ENCODE measurements at places on chromosomes 6 and 20.

- DNase-seq, result no peak
These were observed 101.9 kb upstream of the NAA20 start for GRCh38 chr20:19915111-19915798.

GRCh38 chr6:115071962-115072361, 729.1 kb upstream of the HS3ST5 start:
- DNase-seq, result no peak

- DNase-seq, result no peak
These were observed 544 bp upstream of the HLA-C start for GRCh38 chr6:31272436-31272835.

- DNase-seq, result no peak
These were observed 90.6 kb upstream of the TOP1 start for GRCh38 chr20:40938020-40938419.

DNA sequence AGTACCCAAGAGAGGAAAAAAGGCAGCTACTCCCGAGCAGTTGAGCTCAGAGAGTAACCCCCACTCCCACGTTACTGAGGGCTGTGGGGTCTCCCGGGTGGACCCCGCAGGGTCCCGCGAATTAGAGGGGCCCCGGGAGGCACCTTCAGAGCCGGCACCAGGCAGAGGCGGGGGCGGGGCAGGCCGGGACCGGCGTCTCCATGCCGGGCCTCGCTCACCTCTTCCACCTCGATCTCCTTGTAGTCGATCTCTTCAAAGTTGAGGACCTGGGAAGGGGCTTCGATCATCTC, 381 bp downstream of the MAP3K7 start:
- no peak for DNase-seq

GRCh38 chr20:32115211-32115767, 5.8 kb downstream of the TM9SF4 start:
- no peak for DNase-seq

DNA sequence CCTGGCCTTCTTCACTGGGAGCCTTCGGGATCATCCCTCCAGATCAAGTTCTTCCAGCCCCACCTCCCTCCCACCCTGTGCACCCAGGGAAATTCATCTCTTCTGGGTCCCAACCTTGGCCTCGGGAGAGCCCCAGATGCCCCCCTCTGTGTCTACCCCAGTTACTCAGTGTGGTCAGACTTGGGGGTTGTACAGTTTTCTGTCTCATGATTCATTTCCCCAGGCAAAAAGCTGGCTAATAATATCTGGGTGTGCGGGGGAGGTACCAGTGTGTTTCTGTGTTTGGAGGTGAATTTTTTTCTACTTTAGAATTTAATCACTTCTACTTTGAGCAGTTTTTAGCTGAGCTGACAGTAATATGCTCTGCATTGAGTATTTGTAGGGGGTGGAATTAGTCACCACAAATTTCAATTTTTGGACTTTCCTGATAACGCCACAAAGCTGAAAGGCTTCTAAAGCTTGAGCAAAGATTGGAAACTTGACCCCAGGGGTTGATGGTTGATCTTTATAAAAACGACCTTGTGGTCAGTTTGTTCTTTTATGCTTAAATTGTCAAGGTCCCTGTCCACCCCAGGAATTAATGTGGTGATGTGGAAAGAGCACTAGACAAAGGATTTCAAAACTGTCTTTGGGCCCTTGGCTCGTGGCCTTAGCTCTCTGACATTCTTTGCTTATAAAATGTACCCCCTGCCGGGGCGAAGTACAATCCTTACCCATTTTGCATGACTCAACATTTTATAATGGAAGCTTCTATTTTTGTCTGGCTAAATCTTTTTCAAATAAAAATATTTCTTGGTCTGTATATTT, 284.7 kb upstream of the TAB2 start:
- DNase-seq, result no peak

GRCh38 chr20:40080041-40080652, 608.9 kb downstream of the MAFB start:
- DNase-seq, result no peak

- no peak for DNase-seq
These were observed 20.6 kb downstream of the EDN3 start for GRCh38 chr20:59320854-59321647.

- no peak for DNase-seq
These were observed 148.1 kb downstream of the ZFAND3 start for GRCh38 chr6:37967651-37968050.

DNA sequence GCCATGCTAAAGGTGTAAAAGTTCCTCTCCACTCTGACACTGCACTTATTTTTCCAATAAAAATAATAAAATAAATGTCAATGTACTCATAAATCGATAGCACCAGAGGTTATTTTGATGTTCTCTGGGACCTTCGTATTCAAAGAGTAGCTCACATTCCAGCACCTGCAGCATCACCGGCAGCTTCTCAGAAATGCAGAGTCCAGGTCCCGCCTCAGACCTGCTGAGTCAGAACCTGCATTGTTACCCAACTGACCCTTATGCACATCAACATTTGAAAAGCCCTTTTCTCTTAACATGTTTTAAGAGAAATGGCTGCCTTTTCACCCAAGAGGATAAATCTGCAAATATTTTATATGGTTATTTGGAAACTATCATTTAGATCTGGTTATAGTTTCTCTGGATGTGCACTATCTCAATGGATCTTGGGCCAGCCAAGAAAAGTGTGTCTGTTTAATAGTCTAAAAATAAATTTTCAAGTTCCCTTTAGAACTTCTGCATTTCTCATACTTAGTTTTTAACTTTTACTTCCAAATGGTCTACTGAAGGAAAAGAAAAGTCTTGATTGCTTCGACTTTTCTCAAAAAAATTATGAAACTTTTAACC, 216.2 kb upstream of the PRDM1 start:
- no peak for DNase-seq

- no peak for DNase-seq
These were observed 7.5 kb downstream of the TAPBP start for GRCh38 chr6:33306356-33306755.

- DNase-seq, result no peak
These were observed 56.7 kb downstream of the ATXN1 start for GRCh38 chr6:16704401-16705045.

GRCh38 chr6:15184441-15184861, 61.4 kb upstream of the JARID2 start:
- no peak for DNase-seq

DNA sequence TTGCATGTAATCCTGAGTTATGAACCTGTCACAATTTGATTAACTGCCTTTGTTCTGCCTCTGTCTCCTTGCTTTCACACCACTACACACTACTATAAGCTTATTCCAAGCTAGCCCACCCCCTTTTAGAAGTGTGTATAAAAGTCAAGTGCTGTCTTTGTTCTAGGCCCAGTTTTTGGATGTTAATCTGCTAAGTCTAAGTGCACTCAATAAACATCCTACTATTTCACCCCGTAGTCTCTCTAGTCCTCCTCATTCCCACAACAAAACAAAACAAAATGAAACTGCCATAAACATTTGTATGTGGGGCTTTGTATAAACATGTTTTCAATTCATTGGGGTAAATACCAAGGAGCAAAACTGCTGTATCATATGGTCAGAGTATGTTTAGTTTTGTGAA, 16.1 kb upstream of the SPACA1 start:
- no peak for DNase-seq

- no peak for DNase-seq
These were observed 83.5 kb downstream of the ZHX3 start for GRCh38 chr20:41234041-41234440.

DNA sequence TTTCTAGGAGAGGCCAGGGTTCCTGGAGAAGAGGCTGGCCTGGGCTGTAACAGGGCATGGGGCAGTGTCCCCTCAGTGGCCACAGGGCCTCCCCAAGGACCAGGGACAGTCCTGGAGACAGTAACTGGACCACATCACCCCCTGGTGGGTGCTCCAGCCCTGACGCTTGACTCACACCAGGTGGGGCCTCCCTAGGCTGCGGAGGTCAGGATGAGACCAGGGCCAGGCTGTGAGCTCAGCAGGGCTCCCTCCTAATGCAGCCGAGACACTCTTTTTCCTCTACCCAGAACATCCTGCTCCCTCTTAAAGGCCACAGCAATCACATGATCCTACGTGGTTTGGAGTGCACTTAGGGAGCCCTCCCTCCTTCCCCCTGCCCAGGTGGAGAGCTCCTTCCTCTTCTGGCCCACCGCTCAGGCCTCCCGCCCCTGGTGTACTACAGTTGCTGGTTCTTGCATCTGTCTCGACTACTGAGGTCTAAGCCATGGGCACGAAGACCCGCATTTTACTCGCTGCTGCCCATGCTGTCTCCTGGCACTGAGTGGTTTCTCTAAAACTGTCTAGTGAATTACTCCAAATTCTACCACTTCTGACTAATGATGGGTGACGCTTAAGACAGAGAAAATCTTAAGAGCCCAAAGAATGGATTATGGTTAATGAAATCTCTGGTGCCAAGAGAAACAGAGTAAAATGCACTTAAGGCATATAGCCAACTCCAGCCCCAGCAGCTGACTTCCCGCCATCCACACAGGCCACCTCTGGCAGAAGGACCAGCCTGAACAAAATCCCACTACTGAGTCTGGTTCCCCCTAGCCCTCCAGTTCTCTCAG, 166.1 kb upstream of the CST7 start:
- no peak for DNase-seq

GRCh38 chr20:63741676-63742380, 2.3 kb downstream of the SLC2A4RG start:
- no peak for DNase-seq

DNA sequence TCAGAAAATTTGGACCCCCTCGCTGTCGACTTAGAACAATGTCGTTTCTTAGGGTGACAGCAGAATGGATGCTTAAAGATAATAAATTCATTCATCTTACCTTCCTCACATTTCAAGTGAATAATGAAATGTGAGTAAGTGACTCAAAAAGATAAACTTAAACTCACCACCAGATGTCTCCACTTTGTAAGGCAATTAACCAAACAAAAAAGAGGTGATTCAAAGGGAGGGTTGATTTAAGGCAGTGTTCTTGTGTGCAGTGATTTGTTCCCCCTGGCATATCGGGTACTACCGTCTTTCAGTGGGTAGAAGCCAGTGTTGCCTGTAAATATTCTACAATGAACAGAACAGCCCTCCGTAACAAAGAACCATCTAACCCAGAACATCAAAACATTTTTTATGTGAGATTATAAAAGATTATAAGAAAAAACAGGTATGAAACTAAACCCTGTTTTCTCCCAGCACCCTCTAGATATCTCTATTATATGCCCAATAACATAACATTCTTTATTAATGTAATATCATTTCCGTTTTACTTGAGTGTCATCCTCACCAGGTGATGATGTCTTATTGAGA, 589.7 kb downstream of the CBLN4 start:
- DNase-seq, result no peak

DNA sequence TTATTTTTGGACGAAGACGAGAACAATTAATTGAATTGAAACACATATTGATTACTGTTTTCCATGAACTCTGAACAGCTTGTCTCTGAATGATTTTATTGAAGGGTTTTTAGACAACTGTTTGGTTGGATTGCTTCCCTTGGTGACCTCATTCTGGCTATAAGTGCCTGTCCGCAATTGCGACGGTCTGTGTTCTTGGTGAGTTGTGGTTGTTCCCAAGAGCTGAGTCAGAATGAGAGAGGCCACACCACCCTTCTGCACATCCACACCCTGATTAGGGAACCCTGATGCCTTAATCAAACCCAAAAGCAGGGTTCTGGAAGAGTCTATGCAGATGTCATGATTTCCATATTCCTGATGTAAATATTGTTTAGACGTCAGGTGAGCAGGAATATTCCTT, 747.0 kb downstream of the PTPRT start:
- no peak for DNase-seq

DNA sequence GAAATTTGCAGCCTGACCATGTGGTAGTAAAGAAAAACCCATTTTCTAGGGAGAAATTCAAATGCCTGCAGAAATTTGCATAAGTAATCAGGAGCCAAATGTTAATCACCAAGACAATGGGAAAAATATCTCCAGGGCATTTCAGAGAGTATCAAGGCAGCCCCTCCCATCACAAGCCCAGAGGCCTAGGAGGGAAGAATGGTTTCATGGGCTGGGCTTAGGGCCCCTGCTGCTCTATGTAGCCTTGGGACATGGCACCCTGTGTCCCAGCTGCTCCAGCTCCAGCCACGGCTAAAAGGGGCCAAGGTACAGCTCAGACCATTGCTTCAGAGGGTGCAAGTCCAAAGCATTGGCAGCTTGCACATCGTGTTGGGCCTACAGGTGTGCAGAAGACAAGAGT, 117.2 kb upstream of the RALGAPA2 start:
- no peak for DNase-seq

DNA sequence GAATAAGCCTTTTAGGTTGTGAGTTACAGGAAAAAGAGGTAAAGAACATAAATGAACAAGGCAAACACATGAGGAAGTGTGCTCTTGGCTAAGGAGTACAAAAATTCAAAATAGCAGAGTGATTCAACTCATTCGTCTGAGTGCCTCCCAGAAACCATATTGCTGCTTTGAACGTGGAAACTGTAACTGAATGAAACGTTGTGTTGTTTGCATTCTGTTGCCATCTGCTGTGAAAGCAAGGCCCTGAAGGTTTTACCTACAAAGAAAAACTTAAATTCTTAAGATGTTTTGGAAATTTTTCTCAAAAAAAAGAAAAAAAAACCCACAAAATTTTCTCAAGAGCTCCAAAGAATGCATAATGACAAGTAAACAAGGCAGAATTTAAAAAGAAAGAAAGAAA, 375.4 kb upstream of the HS3ST5 start:
- DNase-seq, result no peak

DNA sequence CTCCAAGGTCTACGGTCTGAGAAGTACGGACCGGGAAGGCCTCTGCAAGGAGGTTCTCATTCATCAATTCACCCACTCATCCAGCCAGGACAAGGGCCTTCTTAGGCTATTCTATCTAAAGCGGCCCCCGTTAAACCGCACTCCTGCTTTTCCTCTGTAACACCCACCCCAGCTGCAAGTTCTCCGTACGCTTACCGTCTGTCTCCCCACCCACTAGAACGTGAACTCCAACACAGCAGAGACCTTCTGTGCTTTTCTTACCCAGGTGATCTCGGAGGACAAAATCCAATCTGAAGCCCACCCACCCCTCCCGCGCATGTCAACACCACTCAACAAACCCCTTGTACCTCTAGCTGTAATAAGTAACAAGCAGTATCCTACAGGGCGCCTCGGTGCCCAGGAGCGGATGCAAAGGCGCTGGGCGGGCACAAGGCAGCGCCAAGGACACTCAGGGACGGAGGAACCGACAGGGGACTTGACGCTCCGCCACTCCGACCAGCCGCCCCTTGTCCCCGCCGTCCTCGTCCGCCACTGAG, 351 bp downstream of the AURKA start:
- DNase-seq, result no peak

GRCh38 chr20:2282181-2282580, 13.6 kb upstream of the TGM3 start:
- DNase-seq, result no peak

GRCh38 chr6:1941534-1941933, 303.9 kb downstream of the GMDS start:
- no peak for DNase-seq

- DNase-seq, result no peak
These were observed 269.3 kb downstream of the TBC1D7 start for GRCh38 chr6:13059026-13059425.

DNA sequence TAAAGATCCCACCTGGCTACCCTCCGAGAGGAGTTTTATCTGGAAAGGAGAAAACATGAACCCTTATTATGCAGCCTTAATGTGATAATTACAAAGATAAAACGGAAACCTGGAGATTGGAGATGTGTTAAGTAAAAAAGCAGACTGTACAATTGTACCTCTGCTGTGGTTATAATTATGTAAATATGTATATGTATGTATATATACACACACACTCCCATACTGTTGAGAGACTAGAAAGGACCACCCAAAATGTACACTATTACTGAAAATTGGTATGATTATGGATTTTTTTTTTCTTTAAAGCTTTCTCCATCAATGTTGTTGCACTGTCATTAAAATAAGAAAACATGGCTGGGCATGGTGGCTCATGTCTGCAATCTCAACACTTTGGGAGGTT, 72.1 kb upstream of the BCLAF1 start:
- DNase-seq, result no peak

Data from right renal pelvis (tissue), 4 donors.